Cardiac fibroblast (primary cell): ENCODE measurements at places on chromosomes 4 and X.

DNA sequence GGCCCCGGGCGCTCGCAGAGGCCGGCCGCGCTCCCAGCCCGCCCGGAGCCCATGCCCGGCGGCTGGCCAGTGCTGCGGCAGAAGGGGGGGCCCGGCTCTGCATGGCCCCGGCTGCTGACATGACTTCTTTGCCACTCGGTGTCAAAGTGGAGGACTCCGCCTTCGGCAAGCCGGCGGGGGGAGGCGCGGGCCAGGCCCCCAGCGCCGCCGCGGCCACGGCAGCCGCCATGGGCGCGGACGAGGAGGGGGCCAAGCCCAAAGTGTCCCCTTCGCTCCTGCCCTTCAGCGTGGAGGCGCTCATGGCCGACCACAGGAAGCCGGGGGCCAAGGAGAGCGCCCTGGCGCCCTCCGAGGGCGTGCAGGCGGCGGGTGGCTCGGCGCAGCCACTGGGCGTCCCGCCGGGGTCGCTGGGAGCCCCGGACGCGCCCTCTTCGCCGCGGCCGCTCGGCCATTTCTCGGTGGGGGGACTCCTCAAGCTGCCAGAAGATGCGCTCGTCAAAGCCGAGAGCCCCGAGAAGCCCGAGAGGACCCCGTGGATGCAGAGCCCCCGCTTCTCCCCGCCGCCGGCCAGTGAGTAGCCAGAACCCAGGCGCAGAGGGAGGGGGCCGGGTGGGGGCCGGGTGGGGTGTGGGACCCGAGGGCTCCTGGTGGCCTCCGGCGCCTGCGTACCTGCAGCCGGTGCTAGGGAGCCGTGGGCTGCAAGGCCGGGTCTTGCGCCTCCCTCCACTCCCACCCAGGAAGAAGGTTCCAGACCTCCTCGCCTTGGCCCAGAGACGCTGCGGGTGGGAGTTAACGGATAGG is 534 bp downstream of the MSX1 start:
- DNase-seq: no peak

- peak; percentile 52 for DNase-seq
These were observed 423 bp downstream of the RPL39 start for GRCh38 chrX:119790977-119791436.

DNA sequence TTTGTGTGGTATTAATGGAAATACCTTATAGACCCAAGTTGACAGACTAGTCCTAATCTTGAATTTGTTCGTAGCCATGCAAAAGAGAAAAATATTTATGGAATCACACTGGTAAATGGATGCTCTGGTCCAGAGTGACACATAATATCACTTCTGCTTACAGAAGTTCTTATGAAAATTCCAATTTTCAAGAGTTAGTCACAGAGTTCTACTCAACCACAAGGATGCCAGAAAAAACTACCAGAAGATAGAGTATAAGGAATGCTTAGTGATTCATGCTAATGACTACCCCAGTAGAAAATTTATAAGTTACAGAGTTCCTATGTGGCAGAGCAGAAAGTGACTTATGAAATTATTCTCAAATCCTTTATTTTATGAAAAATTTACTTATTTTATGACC is 1384.8 kb downstream of the FAM133A start:
- DNase-seq: peak; percentile 87

GRCh38 chr4:2796849-2797544 is 4.1 kb downstream of the SH3BP2 start:
- DNase-seq: no peak

DNA sequence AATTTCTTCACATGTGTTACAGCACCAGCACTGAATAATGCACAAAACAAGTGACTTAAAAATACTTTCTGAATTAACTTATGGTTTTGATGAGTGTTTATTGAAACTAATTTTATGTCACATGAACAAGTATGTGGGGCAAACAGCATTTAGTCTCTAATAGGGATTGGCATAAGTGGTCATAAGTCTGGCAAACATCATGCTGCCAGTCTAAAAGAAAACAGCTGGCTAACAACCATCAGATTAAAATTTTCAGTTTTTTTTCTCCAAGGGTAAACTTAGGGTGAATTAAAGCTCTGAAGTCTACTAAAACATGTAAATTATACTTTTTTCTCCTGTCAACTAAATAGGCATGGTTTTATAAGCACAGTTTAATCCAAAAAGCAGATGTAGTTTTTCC is 1014.2 kb downstream of the FAT4 start:
- no peak for DNase-seq

DNA sequence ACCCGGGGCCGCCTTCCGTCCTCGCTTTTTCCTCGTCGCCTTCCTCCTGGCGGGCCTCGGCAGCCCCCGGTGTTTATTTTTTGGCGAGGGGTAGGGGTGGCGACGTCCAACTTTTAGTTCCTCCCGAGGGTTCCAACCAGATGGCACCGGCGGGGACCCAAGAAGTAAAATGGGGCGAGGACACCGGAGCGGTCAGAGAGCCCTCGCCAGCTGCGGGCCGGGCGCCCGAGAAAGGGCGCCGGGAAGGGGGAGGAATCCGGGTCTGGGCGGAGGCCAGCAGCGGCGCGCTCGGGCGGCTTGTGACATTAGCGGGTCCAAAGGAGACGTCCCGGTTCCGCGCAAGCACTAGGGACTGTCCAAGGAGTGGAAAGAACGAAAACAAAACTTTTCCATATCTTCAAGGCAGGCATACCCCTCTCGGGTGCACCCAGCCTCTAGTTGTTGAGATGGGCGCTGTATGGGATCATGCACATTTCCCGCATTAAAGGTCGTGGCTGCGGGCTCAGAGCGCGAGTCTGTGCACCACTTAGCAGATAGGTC is 691 bp upstream of the USP46 start:
- peak; percentile 37 for DNase-seq

GRCh38 chr4:169351872-169352271 is 81.1 kb upstream of the SH3RF1 start:
- DNase-seq: peak; percentile 25

GRCh38 chrX:39149761-39150160 is 348.5 kb downstream of the MID1IP1 start:
- DNase-seq: peak; percentile 63

GRCh38 chr4:24973747-24974601 is 56.8 kb downstream of the LGI2 start:
- no peak for DNase-seq
